Activated CD4-positive, alpha-beta T cell treated with anti-CD3 and anti-CD28 coated beads, Interleukin-2, amount 10 ng/mL, durations not matched to agents 24 days and 14 days (primary cell): ENCODE measurements at places on chromosomes 7 and 10. TPM values are rescaled to one million over a fixed set of nuclear protein-coding genes. Genes with fewer than 3 reads are reported as not detected.

DNA sequence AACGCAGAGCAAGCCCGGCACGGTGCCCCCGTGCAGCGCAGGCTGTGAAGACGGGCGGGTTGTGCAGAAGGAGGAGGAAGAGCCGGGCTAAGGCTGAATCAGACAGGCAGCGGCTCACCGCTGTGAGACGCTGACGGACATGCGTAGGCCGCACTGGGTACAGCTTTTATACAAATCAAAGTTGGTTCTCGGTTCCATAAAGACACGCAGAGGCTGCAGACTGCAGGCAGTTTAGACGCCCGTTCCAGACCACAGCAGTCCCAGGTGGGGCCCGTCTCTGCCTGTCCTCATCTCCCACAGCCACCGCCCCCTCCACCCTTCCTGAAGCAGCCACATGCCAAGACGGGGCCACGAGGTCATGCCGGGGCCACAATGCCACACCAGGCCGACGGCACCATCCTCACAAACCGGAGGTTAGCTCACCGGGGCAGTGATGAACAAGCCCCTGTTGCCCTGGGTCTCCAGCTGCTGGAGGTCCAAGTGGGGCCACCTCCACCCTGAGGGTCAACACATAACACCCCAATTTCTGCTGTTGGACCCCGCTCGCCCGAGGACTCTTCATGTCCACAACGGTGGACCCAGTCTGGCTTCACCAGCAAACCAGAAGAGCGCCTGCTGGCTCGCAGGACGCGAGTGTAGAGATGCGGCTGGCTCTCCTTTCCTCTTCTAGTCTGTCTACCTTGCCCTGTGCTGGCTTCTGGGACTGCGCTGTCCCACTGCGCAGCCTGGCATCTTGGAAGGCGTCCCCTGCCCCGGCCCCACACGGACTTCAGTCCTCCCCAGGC lies 227.2 kb downstream of the ELFN1 start:
- no peak overlapping the region for H3K4me3 ChIP-seq
- H3K27ac ChIP-seq, result no peak overlapping the region
- H3K36me3 ChIP-seq, result no peaks in the 10 kb centered on the region
- no peaks in the 10 kb centered on the region for H3K4me1 ChIP-seq

DNA sequence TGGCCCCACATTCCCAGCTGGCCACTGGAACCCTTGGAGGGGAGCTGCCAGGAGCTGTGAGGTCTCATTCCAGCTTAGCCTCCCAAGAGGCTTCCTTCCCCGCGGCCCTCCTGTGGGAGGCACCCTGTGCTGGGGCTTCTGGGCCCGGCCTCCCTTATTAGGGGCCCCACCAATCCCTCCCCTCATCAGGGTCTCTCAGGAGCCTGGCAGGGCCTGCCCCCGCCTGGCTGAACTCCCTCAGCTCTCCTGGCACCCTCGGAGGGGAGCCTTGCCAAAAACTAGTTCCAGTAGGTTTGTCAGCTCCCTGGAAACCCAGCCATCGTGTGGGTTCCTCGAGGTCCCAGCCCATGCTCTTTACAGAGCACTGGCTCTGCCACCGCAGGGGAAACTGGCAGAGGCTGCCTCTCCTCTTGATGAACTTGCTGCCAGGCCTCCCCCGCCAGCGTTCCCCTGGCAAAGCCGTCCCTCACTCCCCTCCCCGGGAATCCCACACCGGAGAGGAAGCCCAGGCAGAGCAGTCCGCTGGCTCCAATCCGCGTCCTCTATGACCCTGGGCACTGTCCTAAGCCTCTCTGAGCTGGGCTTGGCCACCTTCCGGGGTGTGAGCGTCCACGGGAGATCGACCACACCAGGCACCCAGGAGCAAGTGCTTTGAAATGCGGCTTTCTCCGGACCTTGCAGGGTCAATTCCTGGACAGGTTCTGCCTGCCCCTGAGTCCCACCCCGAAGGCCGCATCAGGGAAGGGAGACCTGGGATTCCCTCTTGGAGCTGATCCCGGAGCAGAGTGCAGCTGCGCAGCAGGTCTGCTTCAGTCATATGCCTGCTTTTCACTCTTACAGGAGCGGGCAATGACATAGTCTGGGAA lies 139.8 kb downstream of the ARHGAP22 start:
- no peak overlapping the region for H3K27ac ChIP-seq
- no peaks in the 10 kb centered on the region for H3K4me1 ChIP-seq
- no peak overlapping the region for H3K4me3 ChIP-seq
- peaks cover 1% of the 10 kb centered on the region for H3K27me3 ChIP-seq

GRCh38 chr7:94080551-94080950 lies 76.4 kb upstream of the BET1 start:
- peaks cover 21% of the 10 kb centered on the region for H3K27me3 ChIP-seq
- H3K36me3 ChIP-seq, result no peaks in the 10 kb centered on the region
- H3K4me3 ChIP-seq, result no peak overlapping the region
- no peak for DNase-seq
- H3K4me1 ChIP-seq, result no peaks in the 10 kb centered on the region

Gene SPDYE18
- 0.26 TPM in 1 of 2 replicates, not detected in the other for total RNA-seq
